Lower leg skin (tissue), 4 donors: ENCODE measurements at places on chromosomes 1 and 21. TPM values are rescaled to one million over a fixed set of nuclear protein-coding genes. Genes with fewer than 3 reads are reported as not detected.

The C1orf53 gene
- 0.83 TPM for total RNA-seq

DNA sequence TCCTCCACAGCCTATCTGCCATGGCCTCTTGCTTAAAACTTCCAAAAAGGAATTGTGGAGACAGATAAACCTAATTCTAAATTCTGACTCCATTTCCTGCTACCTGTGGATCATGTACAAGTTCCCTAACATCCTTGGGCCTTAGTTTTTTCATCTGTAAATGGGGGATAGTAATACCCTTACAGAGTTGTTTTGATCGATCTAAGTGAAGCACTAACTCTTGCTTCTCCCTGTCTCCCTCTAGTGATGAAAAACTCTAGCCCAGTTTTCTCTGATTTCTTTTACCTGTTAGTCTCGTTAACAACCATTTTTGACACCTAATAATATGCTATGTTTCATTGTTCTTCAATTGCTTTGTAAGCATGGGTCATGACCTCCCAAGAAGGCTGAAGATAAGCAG, 65.9 kb downstream of the TM2D1 start:
- DNase-seq: no peak

DNA sequence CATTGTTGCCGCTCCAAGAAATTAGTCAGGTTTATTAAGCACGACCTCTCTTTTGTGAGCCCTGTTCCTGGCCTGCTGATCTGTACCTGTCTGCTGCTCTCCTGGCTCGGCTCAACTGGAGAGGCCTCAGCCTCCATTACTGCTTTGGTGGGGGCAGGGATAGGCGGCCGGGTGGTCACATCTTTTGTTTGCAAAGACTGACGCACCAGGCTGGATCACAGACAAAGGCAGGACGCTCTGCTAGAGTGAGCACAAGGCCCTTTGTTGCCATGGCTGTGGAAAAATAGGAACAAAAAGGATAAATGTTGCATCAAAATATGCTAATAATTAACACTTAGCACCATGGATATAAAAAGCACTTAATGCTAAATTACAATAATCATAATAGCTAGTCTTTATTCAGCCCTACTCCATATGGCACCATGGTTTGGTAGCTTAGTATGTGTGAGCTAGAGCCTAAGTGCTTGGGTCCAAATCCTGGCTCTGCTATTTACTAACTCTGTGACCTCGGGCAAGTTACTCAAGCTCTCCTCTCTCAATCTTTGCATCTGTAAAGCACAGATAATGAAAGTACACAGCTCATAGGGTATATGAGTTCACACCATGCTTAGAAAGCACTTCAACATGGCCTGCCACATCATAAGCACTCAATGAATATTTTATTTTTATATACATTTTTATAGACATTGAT, 28.9 kb upstream of the HPDL start:
- DNase-seq: no peak

- no peak for DNase-seq
Observed at GRCh38 chr1:210621712-210622111, 293.0 kb downstream of the HHAT start.
